ENCODE measurements at places on chromosomes 6 and 20.

GRCh38 chr6:127776320-127776719, 124.5 kb downstream of the THEMIS start:
- no peak for DNase-seq

- DNase-seq, result no peak
These were observed 230.2 kb upstream of the THEMIS start for GRCh38 chr6:128131036-128131435.

- DNase-seq, result no peak
These were observed 90.7 kb upstream of the PRDM1 start for GRCh38 chr6:105995391-105995865.

GRCh38 chr6:72828904-72829303, 207.0 kb downstream of the KCNQ5 start:
- DNase-seq, result no peak

DNA sequence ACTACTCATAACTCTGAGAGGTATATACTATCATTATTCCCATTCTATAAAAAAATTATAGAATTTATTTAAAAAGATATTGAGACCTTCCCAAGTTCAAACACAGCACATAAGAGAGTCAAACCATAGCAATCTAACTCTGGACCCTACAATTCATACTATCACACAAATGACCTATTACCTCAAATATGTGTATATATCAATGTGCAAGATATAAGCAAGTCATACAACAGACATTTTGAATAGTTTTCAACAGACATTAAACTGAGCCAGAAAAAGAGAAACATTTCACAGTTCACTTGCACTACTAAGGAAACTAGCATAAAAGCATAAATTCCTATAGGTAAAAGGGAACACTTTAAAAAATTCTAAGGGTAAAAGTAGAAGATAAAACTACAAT, 11.7 kb downstream of the PHIP start:
- no peak for DNase-seq

- DNase-seq, result no peak
These were observed 38.2 kb upstream of the PKHD1 start for GRCh38 chr6:52125572-52125971.

- no peak for DNase-seq
These were observed 247.1 kb upstream of the GRIK2 start for GRCh38 chr6:101146389-101146788.

DNA sequence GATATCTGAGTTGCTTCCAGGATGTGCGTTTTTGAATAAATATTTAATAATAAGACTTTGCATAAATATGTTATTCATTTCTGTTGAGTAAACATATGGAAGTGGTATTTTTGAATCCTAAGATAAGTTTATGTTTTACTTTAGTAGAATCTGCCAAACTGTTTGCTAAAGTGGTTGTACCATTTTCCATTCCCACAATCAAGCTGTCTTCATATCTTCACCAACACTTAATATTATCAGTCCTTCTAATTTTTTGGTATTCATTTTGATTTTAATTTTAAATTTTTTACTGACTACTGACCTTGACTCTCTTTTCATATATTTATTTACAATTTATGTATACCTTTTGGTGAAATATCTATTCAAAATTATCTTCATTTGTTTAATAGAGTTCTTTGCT, 293.9 kb upstream of the PTCHD4 start:
- no peak for DNase-seq

GRCh38 chr6:31483392-31483791, 14.6 kb upstream of the MICB start:
- no peak for DNase-seq

DNA sequence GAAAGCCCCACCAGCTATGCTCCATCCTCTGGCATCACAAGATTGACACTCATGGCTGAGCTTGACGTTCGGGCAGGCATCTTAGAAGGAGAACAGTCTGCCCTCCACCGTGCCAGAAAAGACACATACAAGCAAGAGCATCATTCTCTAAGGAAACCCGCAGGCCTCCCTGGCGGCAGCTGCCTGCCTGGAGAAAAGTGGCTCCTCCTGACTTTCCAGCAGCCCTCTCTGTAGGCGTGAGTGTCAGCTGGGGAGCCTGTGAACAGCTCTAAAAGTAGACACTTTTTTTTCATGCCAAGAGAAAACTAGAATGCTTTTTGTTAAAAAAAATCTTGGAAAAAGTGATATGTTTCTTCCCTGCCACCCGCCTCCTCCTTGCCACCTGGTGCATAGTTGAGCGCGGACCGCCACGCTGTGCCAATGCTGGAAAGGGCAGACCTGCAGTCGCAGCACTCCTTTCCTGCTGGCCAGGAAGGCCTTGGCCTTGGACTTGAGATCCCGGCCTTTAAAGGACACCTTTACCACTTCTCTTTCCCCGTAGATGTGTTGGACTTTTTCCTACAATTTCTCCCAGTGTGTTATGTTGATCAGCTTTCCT, 29.7 kb upstream of the INSM1 start:
- no peak for DNase-seq

- no peak for DNase-seq
These were observed 24.5 kb upstream of the ABCC10 start for GRCh38 chr6:43402820-43403219.

GRCh38 chr20:40728470-40728869, 39.4 kb upstream of the MAFB start:
- DNase-seq, result no peak

GRCh38 chr6:28277746-28278145, 3.6 kb upstream of the PGBD1 start:
- no peak for DNase-seq

DNA sequence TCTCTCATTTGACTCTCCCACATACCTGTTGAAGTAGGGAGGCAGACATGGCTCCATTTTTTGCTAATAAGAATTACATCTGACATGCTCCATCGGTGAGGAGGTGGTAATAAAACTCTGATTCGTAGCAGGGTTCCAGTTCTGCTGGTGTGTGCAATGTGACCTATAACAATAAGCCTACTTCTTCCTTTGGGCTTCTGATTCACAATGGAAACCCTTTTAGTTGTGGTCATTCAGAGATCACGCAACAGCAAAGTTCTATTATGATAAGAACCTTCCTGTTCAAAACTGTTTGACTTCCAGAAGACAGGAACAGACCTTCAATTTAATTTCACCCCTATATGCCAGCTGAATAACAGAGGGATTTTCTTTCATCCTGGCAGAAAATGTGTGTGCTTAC, 31.4 kb upstream of the GSTA4 start:
- no peak for DNase-seq

DNA sequence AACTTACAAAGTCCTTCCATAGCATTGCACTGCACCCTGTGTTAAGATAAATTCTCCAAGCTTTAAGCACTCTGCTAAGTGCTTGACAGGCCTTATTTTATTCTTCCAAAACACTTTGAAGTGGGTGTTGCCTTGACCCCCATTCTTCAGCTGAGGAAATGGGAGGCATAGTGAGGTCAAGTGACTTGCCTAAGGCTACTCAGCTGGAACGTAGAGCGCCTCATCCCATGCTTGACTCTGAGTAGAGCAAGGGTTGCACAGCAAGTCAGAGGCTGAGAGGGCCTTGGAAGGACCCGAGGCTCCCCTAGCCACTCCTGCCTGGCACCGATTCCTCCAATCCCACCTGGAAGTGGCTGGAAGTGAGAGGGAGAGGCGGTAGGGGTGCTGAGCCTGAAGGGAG, 19.6 kb upstream of the CSNK2A1 start:
- no peak for DNase-seq

- DNase-seq, result no peak
These were observed 2.0 kb downstream of the HEY2 start for GRCh38 chr6:125751334-125751916.

- DNase-seq, result no peak
These were observed 27.4 kb upstream of the LRRN4 start for GRCh38 chr20:6081236-6081635.

- no peak for DNase-seq
These were observed 112.8 kb upstream of the INSM1 start for GRCh38 chr20:20255099-20255498.

DNA sequence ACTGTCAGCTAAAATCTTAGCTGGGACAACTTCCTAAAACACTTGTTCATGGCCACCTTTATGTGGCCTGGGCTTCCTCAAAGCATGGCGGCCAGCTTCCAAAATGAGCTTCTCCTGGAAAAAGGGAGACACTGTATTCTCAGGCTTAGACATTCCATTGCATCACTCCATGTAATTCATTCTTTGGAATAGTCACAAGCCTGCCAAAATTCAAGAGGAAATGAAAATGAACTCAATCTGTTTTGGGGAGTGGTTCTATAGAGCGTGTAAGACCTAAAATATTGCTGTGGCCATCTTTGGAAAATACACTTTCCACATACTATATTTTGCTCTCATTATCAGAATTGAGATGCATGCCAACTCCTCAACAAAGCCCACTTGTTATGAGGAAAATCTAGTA, 687.0 kb downstream of the KIF16B start:
- DNase-seq, result no peak

DNA sequence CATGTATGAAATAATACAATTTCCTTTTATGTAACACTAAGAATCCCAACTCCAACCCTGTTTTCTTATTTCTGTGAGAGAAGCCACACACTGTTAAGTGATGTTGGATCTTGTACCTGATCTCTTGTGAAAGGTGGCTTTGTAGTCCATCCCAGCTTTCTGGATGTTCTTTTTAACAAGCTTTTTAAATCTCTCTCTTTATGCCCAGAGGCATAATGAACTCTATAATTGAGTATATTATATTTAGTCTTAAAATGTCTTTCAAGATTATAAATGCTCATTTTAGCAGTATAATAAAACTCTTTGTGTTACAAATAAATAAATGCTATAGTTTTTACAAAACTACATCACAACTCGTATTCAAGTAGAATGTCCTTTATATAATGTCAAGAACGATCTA, 922.1 kb downstream of the EPHA7 start:
- DNase-seq, result no peak

DNA sequence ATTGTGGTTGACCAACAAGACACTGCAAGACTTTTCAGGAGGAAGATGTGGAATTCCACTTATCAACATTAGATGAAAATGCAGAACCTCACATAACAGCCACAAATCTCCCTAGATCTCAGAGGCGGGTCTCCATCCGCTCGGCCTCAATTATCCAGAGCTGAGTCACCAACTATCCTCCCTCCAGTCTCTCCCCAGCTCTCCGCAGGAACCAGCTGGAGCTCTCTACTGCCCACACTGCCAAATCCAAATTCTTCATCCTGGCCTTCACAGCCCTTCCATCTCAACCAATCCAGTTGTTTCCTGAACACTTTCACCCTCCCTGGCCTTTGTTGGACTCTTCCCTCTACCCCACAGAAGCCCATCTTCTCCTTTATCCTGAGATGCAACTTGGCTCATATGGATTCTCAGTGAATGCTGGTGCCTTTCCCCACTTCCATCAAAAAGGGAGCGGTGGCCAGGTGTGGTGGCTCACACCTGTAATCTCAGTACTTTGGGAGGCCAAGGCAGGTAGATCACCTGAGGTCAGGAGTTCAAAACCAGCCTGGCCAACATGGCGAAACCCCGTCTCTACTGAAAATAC, 3.5 kb upstream of the TGIF2 start:
- DNase-seq, result no peak

DNA sequence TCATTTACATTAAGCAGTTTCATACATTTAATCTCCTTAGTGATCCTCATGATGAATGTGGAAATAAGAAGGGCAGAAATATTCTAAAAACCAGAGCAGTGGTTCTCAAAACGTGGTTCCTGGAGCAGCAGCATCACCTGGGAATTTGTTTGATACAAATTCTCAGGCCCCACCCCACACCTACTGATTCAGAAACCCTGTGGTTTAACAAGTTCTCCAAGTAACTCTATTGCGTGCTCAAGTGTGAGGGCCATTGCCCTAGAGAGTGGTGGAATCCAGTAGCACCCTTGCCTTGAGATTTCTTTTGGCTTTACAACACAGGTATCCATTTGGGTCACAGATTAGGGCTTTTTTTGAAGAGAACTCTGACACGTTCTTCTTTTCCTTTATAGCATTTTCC, 354.6 kb upstream of the FLRT3 start:
- DNase-seq, result no peak

- DNase-seq, result no peak
These were observed 8.6 kb upstream of the SLC4A11 start for GRCh38 chr20:3247638-3248037.

- no peak for DNase-seq
These were observed 366.8 kb upstream of the KHDRBS2 start for GRCh38 chr6:62652692-62653328.

GRCh38 chr20:33788351-33789049, 22.6 kb upstream of the CHMP4B start:
- no peak for DNase-seq

DNA sequence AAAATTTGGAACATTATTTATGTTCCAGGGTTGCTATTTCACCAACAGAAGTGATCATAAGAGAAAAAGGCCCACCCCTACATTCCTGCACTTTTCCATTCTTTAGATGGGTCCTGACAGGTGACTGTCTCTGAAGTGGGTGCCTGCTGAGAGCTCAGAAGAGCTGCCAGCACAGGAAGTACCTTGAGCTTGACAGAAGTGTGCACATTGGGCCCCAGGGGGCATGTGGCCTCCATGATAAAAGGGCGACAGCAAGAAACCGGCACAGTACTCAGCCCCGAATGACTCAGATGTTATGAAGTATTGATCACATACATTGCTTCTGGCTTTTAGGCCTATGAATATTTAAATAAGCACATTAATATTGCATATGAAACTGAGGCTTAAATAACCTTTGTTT, 150.4 kb downstream of the PCSK2 start:
- no peak for DNase-seq
